ENCODE measurements at places on chromosomes 16 and 17. TPM values are rescaled to one million over a fixed set of nuclear protein-coding genes. Genes with fewer than 3 reads are reported as not detected.
A peak's percentile ranks its signal among the peaks of the same experiment; 100 is the strongest.

FBXO31 gene
- polyA plus RNA-seq: 5.6 TPM

DNA sequence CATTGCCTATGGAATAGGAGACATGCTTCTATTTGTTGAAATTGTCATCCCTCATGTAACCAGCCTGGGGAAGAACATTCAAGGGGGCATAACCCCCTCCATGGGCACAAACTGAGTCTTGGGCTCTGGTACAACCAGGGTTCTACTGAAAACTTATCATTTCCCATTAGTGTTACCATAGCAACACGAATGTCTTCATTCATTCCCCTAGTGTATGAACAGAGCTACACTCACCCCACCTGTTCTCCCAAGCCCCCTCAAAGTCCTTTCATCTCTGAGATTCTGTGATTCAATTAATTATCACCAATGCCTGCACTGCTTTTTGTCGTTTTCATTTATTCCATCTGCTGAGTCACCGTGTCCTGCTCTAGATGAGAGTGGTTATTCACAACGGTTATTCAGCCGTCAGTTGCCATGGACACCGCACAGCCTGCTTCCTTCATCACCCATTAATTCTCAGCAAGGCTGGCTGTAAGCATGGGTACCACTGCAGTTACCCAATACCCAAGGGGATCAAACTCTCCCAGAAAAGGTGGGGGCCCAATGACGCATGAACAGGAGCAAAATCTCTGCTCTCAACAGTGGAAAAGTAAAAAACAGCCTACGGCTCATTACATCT, 1.6 kb upstream of the GAST start:
- no peak overlapping the region for H3K27ac ChIP-seq
- no peak overlapping the region for H3K4me3 ChIP-seq
- no peaks in the 10 kb centered on the region for H3K36me3 ChIP-seq
- no peaks in the 10 kb centered on the region for H3K27me3 ChIP-seq
- H3K4me1 ChIP-seq: no peaks in the 10 kb centered on the region
- DNase-seq: no peak

GRCh38 chr17:15323131-15323530, 18.3 kb downstream of the TEKT3 start:
- H3K36me3 ChIP-seq: no peaks in the 10 kb centered on the region
- H3K4me3 ChIP-seq: no peak overlapping the region
- H3K4me1 ChIP-seq: no peaks in the 10 kb centered on the region
- H3K27ac ChIP-seq: no peak overlapping the region
- DNase-seq: no peak
- peaks cover 7% of the 10 kb centered on the region for H3K27me3 ChIP-seq

DNA sequence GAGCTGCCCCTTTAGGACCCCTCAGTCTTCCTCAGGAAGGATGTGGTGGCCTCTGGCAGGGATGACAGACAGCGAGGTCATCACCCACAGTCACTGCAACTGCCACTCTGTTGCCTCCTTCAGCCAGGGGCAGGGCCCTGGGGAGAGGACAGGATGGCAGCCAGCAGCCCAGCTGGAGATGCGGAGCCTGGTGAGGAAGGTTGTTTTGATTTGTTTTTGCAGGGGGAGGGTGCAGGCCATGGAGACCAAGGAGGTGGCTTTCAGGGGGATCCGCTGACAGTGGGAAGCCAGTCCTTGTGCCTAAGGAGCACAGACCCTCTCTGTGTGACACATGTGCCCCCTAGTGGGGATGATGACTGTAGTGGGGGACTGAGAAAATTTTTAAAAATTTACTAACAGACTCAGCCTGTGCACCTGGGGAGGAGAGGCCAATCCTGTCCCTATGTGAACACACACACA, 7.4 kb downstream of the PRCD start:
- peak; percentile 33 for DNase-seq
- H3K4me3 ChIP-seq: no peak overlapping the region
- no peaks in the 10 kb centered on the region for H3K36me3 ChIP-seq
- no peaks in the 10 kb centered on the region for H3K27me3 ChIP-seq
- no peak overlapping the region for H3K27ac ChIP-seq

All from CD14-positive monocyte (primary cell).